Stimulated activated CD8-positive, alpha-beta memory T cell treated with anti-CD3 and anti-CD28 coated beads, Interleukin-2, amount 100 ng/mL, for 48 hours (primary cell): ENCODE measurements at places on chromosomes 6 and 20.

- DNase-seq: no peak
These were observed 84.3 kb upstream of the FOXO3 start for GRCh38 chr6:108476376-108476775.

DNA sequence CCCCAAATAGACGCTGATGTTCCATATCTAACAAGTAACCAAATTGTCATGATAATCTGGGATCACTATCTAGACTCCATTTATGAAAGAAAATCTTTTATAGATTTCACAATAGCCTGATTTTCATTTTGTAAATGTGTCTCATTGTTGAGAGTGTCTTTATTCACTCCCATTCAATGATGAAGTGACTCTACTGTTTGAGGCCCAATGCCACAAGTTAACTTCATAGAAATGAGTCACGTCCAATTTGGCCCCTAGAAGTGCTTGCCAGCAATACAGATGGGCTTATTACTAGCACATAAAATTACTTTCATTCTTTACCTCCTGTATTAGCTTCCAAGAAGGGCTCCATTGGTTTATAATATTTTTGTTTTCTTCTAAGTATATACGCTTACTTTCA, 6.3 kb downstream of the IPCEF1 start:
- no peak for DNase-seq

GRCh38 chr6:67184405-67184804, 1450.7 kb upstream of the ADGRB3 start:
- no peak for DNase-seq

GRCh38 chr6:15389765-15390723, 144.2 kb downstream of the JARID2 start:
- no peak for DNase-seq

- no peak for DNase-seq
These were observed 157.7 kb upstream of the MMS22L start for GRCh38 chr6:97440590-97441176.

- DNase-seq: no peak
These were observed 738.6 kb upstream of the ADGRB3 start for GRCh38 chr6:67896476-67896875.

GRCh38 chr6:68891419-68891818, 256.3 kb downstream of the ADGRB3 start:
- no peak for DNase-seq

GRCh38 chr20:22909436-22909835, 125.7 kb upstream of the SSTR4 start:
- no peak for DNase-seq

DNA sequence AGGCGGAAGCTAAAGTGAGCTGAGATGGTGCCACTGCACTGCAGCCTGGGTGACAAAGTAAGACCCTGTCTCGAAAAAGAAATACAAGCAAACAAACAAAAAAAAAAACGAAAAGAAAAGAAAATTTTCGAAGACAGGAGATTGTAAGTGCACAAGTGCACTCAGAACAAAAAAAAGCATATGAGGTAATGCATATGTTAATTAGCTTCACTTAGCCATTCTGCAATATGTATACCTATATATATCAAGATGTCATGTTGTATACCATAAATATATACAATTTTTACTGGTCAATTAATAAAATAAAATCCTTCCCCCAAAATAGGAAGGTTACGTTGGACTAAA, 127.5 kb downstream of the RIN2 start:
- no peak for DNase-seq

GRCh38 chr6:115194981-115195638, 852.3 kb upstream of the HS3ST5 start:
- DNase-seq: no peak

DNA sequence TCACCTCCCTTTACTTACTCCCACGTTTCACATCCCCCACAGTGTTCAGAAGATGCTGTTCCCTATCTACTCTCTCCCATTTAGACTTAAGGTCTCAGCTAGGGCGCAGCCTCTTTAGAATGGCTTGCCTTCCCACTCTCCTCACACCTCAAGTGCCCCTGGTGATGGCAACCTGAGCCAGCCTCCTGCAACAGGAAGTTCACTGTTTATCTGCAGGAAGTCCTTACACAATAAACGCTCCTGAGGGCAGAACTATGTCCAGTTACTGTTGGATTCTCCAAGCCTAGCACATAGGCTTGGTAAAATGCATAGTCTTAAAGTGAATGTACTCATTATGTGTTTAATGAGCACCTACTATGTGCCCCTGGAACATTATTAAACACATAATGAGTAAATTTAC, 21.9 kb upstream of the RAB22A start:
- DNase-seq: no peak

GRCh38 chr6:49915035-49915434, 48.7 kb upstream of the CRISP1 start:
- DNase-seq: no peak

- no peak for DNase-seq
These were observed 59.5 kb downstream of the PDE7B start for GRCh38 chr6:135910790-135911618.

GRCh38 chr6:40956936-40957335, 82.1 kb downstream of the UNC5CL start:
- DNase-seq: no peak

GRCh38 chr6:52371656-52372191, 9.8 kb downstream of the PAQR8 start:
- DNase-seq: no peak

GRCh38 chr20:19735446-19735845, 22.6 kb upstream of the RIN2 start:
- no peak for DNase-seq

DNA sequence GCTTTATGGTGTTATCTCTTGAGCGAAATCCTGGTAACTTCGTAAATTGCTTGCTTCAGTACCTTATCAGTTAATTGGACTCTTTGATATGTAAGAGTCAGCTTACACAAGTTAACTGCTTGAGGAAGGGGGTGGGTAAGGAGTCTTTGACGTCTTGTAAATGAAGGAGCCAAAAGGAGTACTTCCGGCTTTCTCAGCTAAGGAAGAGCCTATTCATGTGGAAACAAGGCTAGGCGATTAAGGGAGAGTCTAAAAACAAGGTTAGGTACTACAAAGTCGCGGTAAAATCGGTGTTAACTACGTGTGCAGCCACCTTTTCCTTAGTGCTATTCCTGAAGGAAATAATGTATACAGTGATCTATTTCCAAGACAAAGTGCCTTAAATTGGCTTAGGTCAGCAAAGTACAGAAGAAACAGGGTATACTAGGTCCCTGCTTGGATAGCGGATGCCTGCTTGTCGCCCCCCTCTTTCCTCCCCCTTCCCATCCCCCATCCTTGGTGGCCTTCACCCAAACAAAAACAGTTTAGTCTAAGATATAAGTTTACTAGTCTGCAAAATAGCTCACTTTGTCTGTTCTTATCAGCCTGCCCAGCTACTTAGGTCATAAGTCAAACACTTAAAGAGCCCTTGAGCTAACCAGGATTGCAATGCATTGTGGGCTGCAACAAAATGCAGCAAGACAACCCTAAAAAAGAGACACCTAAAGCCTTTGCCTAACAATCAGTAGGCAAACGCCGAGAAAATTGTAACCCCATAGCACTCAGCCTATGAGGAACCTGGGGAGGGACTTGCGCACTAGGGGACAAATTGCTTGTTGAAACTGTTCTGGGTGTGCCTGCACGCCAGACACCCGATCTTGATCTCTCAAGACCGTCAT, 147.3 kb downstream of the TRIM27 start:
- DNase-seq: no peak

DNA sequence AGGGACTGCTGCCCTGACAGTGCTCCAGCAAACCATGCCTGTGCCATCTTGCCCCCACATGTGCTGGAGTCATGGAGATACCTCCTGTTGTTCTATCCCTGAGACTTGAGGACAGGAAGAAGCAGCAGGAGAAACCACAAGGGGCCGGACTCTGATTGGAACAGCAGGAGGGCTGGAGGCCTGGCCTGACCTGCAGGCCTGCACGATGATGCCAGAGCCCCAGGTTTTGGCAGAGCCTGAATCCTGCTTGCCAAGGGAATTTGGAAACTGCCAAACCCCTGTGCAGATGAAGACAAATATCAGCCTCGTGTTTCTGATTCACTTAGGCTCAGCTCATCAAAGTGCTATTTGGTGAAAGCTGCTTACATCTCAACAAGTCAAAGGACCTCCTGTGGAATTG, 177.6 kb downstream of the MAFB start:
- DNase-seq: no peak

GRCh38 chr20:37384683-37385174, 38.8 kb downstream of the SRC start:
- DNase-seq: peak; percentile 66

DNA sequence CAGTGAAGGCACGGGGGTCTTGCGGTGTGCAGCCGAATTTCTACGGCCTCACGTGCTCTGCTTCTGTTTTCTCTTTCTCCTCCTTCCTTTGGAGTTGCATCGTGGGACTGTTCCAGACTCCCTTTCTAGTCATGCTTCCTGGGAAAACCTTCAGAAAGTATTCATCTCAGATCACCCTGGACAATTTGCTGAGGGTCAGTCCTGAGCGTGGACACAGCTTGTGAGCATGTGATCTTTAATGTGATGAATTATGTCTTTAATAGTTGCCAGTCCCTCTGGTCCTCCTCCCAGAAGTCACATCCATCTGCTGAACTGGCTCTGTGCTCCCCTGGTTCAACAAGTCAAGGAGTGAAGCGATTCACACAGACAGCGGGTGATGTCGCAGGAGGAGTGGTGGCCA, 145.0 kb upstream of the PDE10A start:
- no peak for DNase-seq

GRCh38 chr6:22716721-22717120, 147.4 kb downstream of the HDGFL1 start:
- no peak for DNase-seq

DNA sequence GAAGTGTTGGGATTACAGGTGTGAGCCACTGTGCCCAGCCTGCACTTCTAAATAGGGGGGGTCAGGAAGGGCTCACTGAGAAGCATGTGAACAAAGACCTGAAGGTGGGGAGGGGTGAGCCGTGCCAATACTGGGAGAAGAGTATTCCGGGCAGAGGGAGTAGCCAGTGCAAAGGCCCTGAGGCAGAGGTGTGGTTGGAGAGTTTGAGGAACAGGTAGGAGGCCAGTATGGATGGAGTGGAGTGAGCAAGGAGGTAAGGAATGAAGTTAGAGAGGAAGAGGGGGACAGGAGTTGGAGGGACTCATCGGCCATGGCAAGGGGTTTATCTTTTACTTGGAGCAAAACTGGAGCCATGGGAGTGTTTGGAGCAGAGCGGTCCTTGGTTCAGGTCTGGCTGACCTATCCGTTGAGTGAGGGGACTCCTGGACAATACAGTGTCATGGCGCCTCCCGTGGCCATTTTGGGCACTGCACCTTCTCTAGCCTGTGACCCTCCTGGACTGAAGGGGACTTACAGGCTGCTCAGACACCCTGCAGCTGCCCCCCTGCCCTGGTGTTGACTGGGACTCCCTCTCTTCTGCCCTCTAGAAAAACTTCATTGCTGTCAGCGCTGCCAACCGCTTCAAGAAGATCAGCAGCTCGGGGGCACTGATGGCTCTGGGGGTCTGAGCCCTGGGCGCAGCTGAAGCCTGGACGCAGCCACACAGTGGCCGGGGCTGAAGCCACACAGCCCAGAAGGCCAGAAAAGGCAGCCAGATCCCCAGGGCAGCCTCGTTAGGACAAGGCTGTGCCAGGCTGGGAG, 12.1 kb downstream of the FOXS1 start:
- DNase-seq: peak; percentile 63

DNA sequence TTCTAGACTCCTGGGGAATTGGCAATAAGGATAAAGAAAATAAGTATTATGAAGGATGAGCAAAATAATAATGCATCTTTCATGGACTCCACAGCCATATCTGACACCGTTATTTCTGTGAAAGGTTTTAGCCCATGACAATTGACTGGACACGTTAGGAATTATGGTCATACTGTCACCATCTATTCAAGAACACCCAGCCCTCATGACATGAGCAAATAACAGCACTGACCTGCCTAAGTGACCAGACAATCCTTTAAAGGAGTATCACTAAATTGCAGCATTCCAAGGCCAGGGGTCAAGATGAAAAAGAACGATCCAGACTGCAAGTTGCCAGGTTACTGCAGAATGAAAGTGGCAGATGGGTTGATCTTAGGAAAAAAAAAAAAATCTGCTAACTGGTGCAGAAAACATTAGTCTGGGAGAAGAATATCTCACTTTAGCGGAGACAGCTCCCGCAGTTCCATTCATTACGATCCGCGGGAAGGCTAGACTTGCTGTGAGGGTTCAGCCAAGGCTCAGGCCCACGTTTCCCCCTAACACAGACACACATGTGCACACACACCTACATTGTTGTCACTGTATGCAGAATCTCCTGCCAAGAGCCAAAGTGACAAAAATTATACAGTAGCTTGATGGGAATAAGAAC, 237.7 kb upstream of the AGPAT4 start:
- no peak for DNase-seq

- no peak for DNase-seq
These were observed 183.1 kb upstream of the RALGAPA2 start for GRCh38 chr20:20895537-20895936.
